ENCODE measurements at places on chromosomes 7 and 10.
A peak's percentile ranks its signal among the peaks of the same experiment; 100 is the strongest.

GRCh38 chr7:132430861-132431822, 145.1 kb downstream of the PLXNA4 start:
- DNase-seq = peak; percentile 88

GRCh38 chr10:7853226-7853842, 35.0 kb downstream of the TAF3 start:
- DNase-seq = no peak

GRCh38 chr10:113716109-113716910, 35.2 kb upstream of the PLEKHS1 start:
- DNase-seq = no peak

GRCh38 chr7:143325240-143325639, 9.3 kb downstream of the CLCN1 start:
- no peak for DNase-seq

- DNase-seq = peak; percentile 40
Measured at GRCh38 chr10:73959484-73960243, 38.3 kb upstream of the VCL start.

DNA sequence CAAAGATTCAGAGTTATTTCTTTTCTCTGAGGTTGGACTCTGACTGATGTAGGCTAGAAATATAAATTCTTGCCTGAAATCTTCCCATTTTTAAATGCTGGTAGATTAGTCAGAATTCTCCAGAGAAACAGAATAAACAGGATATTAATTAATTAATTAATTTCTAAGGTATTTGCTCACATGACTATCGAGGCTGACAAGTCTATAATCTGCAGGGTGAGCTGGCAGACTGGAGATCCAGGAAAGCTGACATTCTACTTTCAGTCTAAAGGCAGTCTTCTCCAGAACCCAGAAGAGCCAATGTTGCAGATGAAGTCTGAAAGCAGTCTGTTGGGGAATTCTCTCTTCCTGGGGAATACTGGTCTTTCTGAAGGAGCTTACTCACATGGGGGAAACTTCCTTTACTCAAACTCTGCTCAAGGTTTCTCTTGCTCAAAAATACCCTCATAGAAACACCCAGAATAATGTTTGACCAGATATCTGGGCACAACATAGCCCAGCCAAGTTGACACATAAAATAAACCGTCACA, 189.7 kb downstream of the KIF20B start:
- no peak for DNase-seq

- DNase-seq = no peak
Measured at GRCh38 chr7:134046594-134047128, 80.5 kb upstream of the LRGUK start.

DNA sequence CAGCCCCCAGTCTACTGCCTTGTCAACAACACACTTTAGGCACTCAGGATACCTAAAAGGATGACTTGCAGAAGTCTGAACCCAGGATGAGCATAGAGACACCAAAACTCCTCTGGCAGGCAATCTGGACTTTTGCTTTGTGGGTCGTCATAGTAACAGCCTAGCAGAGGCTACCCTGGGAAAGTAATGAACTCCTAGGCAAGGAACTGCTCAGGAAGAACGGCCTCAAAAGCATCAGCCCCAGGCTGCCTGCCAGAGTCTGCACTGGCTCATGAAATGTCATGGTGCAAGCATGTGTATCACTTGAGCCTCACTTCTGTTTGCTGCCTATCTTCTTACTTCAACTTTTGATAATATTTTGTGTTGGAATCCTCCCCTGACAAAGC, 715.1 kb downstream of the GRID1 start:
- no peak for DNase-seq

DNA sequence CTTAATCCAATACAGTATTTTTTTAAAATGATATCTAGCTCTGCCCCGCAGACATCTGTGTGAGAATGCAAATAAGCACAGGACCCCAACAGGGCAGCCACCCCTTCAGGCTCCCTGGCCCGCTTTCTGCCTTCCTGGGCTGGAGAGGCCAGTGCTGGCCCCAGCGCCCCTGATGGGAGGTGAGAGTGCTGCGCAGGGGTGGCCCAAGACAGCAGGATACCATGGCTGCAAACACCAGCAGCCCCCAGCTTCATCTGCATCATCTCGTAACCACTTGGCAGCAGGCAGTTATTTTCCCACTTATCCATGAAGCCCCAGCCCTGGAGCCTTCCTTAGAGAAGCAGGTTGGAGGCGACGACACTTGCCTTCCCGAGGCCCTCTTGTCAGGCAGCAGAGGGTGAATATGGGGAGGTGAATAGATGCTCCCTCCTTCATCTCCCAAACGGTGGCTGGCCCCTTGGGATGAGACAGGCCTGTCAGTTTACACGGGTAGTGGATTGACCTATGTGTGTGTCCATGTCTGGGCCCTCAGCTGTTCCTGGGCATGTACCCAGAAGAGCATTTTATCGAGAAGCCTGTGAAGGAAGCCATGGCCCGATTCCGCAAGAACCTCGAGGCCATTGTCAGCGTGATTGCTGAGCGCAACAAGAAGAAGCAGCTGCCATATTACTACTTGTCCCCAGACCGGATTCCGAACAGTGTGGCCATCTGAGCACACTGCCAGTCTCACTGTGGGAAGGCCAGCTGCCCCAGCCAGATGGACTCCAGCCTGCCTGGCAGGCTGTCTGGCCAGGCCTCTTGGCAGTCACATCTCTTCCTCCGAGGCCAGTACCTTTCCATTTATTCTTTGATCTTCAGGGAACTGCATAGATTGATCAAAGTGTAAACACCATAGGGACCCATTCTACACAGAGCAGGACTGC, 71.2 kb downstream of the ALOX5 start:
- DNase-seq = no peak

- peak; percentile 57 for DNase-seq
Measured at GRCh38 chr7:134701272-134701671, 54.6 kb downstream of the BPGM start.

DNA sequence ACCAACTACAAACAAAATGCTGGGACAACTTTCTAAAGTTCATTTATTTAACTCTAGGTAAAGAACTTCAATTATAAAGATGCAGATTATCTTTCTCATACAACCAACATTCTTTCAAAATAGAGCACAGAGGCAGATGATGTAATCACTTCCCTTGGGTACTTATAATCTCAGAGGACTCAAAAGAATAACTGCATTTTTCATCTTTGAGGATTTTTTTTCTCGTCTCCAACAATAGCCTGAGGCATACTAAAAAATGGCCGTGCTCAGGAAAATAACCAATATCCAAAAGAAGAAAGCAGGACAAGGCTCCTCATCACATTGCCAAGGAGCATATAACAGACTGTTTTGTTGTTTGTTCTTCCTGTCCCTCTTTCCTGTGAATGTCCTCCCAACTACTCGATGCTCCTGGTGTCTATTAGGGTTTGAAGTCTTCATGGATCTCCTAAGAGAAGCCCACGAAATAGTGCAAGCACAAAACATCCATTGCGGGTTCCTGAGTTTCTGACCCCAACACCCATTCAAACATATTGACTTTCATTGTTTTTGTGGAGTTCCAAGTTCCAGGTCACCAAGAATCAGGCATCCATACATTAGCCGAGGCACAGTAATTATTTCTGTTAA, 182.9 kb downstream of the SORCS1 start:
- no peak for DNase-seq

DNA sequence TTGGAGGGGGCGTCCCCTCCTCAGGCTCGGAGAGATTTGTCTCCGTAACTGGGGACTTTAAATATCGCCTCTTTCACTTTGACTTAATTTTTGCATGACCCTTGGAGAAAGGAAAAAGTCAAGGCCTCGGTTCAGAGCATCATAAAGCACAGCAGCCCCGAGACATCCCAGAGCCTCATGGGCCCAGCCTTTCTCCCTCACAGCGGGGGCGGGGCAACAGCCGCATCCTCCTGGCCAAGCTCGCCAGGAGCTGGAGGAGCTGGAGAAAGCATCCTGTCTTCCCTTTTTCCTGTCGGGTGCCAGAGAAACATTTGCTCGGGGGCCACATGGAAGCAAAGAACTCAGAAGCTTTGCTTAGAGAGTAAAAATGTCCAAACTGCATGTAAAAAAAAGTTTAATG, 43.6 kb upstream of the DPYSL4 start:
- DNase-seq = peak; percentile 10

GRCh38 chr7:129707910-129708499, 96.5 kb downstream of the NRF1 start:
- no peak for DNase-seq

- no peak for DNase-seq
Measured at GRCh38 chr7:150969475-150969874, 8.6 kb downstream of the KCNH2 start.

DNA sequence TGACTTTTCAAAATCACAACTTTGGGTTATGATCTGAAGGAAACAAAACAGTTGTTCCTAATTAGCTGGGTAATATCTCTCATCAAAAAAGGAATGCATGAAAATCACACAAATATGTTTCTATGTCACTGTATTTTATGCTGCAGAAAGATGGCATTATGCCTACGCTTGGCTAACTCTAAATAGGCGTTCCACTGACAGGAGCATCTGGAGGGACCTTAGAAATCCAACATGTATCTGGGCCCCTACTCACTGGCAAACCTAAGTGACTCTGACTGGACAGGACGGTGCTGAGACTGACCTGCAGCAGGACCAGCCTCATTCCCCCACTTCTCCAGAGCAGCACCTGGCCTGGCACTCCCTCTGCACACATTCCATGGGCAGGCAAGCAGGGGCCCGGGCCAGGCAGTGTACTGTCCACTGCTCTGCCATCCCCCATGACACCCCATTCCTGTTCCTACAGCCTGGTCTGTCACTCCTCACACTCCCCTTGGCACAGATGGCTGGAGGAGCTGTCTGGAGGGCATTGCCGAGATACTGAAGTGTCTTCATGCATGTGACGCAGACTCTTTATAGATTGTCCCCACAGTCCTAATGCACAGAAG, 2.6 kb upstream of the MYL7 start:
- no peak for DNase-seq

DNA sequence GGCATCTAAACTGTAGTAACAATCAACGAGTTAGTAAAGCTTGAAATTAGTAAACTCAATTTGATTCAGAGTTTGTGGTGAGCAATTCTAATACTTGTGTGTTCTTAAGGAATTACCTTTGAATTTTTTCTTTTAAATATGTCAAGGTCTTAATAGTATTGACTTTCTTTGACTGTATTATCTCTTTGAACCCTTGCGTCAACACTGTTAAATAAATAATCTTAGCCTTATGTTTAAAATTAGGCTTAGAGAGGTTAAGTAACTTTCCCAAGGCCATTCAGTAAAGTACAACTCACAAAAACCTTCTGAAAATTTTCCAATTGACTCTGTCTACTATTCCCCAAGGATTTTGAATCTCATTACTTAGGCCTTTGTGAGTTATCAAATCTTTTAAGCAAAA, 716.4 kb downstream of the NRG3 start:
- no peak for DNase-seq

GRCh38 chr10:57775250-57775649, 492.4 kb downstream of the IPMK start:
- no peak for DNase-seq

GRCh38 chr7:104288137-104288536, 40.3 kb upstream of the LHFPL3 start:
- no peak for DNase-seq

GRCh38 chr10:131157899-131158298, 153.6 kb downstream of the TCERG1L start:
- no peak for DNase-seq

DNA sequence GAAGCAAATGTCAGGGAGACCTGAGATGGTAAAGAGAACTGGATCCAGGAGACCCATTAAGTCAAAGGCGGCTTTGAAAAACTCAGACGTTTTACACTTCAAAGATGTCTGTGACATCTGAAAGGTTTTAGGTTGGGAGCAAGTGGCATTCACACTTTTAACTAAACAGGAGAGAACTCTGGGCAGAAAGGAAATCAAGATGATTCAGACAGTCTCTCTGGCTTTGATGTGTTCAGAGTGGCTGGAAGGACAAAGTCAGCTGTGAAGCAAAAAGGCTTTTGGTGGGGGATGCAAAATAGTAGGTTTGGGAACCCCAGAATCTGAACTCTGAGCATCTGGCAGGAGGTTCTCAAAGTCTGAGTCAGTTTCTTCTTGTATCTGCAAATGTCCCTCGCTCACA, 66.6 kb downstream of the PRKCQ start:
- no peak for DNase-seq

DNA sequence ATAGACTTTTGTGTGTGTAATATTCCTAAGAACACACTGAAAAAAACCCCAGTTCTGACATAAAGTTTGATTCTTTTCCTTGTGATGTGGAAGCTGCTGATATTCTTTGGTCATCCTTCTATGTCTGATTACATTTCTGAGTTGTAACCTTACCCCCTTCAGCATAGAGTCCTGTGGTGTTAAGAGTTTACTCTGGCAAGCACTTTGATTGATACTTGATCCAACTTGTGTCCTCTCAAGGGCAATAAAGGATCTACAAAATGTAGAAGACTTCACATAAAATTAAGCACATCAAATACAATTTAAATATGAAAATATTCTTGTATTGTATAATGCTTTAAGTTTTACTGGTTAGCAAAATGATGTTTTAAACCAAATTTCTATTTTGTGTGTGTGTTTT, 221.7 kb upstream of the DKK1 start:
- DNase-seq = no peak

DNA sequence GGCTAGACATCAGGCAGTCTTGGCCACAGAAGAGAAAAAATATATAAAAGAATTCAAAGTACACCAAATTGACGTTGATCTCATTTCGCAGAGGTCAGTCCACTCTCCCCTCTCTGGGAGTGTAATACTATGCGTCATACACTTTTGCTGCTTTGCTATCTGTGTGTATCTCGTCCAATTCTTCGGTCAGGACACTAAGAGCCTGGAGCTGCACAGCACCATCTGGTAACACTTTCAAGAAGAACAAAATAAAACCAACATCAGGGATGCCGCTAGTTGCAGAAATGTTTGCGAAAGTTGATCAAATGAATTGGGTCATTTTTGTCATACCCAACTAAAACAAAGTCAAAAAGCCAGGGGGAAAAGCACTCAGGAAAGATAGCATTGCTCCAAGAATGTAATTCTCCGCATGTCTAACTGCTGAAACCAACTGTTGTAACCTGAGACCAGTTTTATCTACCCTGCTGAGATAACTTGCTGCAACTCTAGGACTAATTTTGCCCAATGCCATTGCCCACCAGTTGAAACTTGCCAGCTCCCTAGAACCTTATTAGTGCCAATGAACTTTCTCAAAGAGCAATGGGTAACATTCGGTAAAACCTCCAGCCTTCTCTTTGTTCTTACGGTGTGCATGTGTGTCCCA, 23.0 kb downstream of the TMEM176A start:
- no peak for DNase-seq

- no peak for DNase-seq
Measured at GRCh38 chr10:100014071-100014762, 4.5 kb upstream of the DNMBP start.

GRCh38 chr7:143362131-143363015, at the start of gene FAM131B:
TSS of gene FAM131B (minus strand) at chr7:143362713. CDS start at chr7:143362603, 110 bp downstream.
- DNase-seq = peak; percentile 28

DNA sequence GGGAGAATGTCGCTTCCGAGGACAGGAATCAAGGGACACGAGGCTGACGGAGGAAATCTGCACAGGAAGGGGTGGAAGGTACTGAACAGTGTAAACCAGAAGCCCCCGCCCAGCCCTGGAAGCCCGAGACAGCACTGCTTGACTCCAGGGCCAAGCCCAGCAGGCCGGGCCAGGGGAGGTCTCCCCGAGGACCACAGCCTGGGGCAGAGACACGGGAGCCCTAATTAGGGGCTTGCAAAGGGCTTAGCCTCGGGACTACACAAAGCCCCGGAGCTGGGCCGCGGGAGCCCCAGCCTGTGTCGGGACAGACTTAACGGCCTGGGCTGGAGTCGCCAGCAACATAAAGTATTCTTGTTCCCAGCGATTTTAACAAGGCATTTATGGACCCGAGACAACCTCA, 50.8 kb downstream of the OAT start:
- no peak for DNase-seq
